ENCODE measurements at places on chromosomes 3 and 15.

- no peak for DNase-seq
Observed at GRCh38 chr3:65449841-65450428, 588.8 kb downstream of the MAGI1 start.

DNA sequence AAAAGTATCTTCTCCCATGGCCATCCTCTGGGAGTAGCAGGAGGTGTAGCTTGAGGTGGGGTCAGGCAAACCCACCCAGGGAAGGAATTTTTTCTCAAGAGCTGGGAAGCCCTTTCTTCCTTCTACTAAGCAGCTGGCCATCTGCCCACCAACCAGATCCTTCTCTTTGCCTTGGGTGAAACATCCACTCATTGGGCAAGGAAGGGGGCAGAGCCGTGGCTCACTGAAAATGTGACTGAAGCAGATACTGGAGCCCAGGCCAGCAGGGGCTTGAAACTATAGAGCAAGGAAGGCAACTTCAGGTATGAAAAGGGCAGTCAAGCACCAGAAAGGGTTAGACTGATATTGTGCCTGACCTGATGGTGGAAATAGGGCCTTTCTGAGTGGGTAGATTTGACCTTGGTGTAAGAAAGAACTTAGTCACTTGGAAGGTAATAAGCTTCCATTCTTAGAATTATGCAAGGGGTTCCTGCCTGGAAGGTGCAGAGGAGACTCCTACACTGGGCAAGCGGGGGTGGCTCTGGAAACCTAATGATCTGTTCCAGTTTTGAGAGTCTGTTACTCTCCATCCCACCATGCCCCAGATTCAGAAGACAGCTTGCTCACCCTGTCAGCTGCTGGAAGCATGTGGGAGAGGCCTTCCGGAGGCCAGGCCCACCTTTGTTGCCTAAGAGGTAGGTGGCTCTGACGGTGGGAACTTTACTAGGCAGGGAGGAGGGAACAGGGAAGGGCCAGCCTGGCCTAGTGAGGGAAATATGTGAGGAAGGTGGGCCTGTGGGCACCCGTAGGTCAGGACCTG, 22.0 kb upstream of the PLA2G4E start:
- DNase-seq, result no peak

DNA sequence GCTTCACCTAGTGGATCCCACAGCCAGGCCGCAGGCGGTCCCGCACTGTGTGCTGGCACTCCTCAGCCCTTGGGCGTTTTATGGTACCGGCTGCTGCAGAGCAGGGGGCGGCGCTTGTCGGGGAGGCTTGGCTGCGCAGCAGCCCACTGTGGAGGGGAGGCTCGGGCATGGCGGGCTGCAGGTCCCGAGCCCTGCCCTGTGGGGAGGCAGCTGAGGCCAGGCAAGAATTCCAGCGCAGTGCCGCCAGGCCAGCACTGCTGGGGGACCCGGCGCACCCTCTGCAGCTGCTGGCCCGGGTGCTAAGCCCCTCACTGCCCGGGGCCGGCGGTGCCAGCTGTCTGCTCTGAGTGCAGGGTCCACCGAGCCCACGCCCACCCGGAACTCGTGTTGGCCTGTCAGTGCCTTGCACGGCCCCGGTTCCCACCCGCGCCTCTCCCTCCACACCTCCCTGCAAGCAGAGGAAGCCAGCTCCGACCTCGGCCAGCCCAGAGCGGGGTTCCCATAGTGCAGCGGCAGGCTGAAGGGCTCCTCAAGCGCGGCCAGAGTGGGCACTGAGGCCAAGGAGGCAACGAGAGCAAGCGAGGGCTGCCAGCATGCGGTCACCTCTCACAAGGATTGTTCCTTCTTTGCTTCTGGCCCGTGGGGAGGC, 435.0 kb upstream of the ATP10A start:
- DNase-seq, result no peak

DNA sequence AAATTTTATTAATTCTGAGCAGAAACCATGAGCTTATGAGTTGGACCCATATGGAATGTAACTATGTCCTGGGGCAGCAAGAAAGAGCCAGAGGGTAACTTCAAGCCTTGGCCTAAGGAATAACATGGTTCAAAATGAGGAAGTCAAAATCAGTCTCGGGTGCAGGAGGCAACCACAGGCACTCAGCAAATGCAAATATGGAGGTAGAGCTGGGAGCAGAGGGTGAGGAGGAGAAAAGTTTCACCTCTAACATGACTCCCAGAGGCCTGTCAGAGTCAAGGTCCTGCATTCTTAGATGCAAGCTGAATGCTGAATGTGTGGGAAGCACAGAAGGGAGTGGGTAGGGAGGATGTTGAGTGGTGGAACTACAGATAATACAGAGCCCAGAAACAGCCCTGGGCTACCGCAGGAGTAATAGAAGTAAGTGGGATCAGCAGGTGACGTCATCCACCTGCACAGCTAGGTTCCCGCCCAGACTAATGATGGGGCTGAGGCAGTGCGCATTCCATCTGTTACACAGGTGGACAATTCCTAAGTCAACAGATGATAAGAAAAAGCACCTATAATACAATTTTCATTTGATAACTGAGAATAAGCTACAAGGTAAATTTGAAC, 279.8 kb upstream of the ARRDC4 start:
- no peak for DNase-seq

- DNase-seq, result no peak
Observed at GRCh38 chr3:194906970-194907629, 221.4 kb downstream of the FAM43A start.

DNA sequence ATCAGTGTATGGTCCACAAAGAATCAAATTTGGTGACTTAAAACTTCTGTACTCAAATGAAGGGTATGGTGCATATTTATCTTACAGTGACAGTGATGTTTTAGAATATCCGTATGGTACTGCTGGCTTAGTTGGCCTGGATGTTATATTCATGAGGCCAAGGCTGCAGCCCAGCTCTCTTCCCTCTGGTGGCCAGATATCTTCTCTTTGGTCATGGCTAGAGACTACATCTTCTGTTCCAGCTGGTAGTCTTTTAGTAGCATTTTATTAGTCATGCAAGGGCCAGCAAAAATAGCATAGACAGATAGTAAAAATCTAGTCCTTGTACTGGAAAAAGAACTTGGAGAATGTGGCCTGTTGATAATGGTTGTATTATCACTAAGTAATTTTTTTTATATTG, 124.0 kb upstream of the ROPN1 start:
- DNase-seq, result no peak

DNA sequence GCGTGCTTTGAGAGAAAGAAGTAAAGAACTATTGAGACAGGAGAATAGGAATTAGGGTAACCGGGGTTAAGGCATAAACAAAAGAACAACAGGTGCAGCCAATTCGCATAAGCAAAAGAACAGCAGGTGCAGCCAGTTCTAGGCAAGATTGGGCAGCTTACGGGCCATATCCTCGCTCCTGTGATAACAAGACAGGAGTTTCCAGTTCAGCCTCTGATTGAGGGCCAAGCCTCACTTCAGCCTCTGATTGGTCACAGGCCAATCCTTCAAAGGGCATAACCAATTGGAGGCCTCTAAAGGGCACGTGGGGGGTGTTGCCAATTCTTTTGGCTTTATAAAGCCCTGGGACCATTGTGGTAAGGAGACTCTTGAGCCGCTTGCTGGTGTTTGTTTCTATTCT, 143.5 kb downstream of the GADL1 start:
- DNase-seq, result no peak

DNA sequence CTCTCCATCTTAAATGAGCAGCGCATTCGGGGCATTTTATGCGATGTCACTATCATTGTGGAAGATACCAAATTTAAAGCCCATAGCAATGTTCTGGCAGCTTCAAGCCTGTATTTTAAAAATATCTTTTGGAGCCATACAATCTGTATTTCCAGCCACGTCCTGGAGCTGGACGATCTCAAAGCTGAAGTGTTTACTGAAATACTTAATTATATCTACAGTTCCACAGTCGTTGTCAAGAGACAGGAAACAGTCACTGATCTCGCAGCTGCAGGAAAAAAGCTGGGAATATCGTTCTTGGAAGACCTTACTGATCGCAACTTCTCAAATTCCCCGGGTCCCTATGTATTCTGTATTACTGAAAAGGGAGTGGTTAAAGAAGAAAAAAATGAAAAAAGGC, 44.4 kb upstream of the RASA2 start:
- DNase-seq, result no peak

DNA sequence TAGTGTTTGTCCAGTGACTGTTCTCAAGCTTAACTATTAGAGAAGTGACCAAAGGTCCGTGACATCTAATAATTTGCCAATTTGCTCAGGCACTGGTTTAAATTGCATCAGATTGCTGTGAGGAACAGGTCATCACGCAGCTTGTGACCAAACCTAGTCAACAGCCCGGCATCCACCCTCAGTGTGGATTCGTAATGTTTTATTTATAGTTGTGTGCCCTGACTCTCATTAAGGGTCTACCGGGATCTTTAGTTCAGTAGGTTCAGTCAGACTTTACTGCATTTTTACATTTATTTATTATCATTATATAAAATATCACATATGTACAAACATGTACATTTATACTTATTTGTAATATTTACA, 46.4 kb upstream of the PGPEP1L start:
- no peak for DNase-seq

- DNase-seq, result no peak
Observed at GRCh38 chr3:45986303-45986982, 9.2 kb downstream of the FYCO1 start.

- DNase-seq, result no peak
Observed at GRCh38 chr15:60379525-60380274, 18.1 kb downstream of the ANXA2 start.

- DNase-seq, result no peak
Observed at GRCh38 chr3:64097920-64098319, 74.6 kb upstream of the PSMD6 start.

DNA sequence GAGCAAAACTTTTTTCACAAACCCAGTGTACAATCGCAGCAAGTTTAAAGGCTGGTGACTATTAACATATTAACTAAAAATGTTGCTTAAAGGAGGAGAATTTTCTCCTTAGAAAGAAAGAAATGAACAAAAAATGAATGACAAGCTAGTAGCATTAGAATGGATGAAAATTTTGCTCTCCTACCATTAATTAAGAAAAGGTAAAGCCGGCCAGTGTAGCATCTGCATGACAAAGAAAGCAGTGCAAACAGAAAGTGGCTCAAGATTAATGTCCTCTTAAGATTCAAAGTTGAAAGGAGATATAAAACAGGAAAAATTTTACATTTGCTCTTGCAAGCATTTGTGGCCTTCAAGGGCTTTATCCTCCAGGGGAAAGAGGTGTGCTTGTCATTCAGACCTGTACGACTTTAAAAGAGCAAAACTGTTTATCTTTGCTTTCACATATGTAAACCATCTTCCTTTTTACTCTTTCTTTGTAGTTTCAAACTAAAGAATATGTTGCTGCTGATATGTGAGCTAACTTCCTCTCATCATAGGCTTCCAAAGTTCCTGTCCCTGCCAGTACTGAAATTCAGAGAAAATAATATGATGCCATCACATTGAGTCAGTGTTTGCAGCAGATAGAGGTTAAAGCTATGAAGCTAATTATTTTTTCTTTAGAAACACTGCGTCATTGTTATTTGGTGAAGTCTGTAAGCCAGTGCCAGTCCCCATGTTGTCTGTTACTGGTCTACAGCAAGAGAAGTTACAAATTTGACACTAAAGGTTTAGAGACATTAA, 439.1 kb upstream of the GRM7 start:
- DNase-seq, result no peak

DNA sequence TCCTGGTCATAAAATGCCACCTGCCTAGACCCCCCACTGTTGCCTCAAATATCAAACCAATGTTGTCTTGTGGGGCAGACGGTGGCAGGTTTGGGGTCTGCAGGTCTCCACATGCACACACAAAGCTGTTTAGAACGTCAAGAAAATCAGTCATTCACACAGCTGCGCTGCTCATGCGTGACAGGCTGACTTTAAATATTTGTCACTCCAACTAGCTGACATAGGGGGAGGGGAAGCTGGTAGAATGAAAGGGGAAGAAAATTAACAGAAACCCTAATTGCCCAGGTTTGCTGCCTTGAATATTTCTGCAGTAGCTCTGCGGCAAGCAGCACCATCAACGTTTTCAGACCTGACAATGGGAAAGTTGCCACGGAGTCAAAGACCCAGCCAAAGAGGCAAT, 201.8 kb downstream of the ABHD5 start:
- no peak for DNase-seq

DNA sequence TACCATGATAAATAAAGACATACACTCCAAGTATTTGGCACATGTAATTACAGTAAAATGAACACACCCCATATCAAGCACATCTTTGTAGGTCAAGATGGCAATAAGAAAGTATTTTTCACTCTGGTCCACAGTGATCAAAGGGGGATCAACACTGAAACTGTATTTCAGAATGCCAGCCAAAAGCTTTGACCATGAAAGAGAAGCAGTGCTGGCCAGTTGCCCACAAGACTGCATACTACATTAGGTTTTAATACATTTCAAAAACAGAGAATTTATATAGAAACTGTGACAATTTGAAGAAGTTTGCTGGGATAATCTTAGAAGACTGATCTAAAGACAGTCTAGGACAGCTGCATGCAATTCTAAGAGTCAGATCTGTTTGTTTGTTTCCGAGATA, 1035.3 kb downstream of the FHIT start:
- no peak for DNase-seq

DNA sequence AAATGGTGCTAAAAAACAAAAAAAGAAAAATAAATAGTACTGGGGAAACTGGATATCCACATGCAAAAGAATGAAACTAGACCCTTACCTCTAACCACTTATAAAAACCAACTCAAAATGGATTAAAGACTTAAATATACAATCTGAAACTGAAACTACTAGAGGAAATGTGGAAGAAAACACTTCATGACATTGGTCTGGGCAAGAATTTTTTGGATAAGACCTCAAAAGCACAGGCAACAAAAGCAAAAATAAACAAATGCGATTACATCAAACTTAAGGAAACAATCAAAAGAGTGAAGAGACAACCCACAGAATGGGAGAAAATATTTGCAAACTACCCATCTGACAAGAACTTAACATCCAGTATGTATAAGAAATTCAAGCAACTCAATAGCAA, 6.4 kb downstream of the IFT57 start:
- no peak for DNase-seq

GRCh38 chr3:177528306-177529070, 331.2 kb upstream of the TBL1XR1 start:
- DNase-seq, result no peak

DNA sequence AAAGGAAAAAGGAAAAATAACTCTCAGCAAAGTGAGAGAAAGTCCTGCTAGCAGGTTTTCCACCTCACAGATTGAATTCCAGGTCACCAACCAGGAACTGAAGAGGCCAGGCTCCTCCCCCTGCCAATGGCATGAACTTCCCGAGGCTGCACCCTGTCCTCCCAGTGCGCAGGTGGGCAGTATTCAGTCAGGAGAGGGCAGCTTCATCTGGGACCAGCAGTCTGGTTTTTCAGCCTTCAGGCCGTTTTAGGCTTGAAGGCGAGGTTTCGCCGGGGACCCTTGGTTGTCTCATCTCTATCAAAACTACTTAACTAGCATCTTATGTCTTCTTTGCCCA, 41.2 kb downstream of the TRAT1 start:
- no peak for DNase-seq

Data from T-helper 1 cell (primary cell).